ENCODE measurements at places on chromosomes 4 and X.

- no peak for DNase-seq
These were observed 189.1 kb downstream of the AFAP1 start for GRCh38 chr4:7750523-7750922.

DNA sequence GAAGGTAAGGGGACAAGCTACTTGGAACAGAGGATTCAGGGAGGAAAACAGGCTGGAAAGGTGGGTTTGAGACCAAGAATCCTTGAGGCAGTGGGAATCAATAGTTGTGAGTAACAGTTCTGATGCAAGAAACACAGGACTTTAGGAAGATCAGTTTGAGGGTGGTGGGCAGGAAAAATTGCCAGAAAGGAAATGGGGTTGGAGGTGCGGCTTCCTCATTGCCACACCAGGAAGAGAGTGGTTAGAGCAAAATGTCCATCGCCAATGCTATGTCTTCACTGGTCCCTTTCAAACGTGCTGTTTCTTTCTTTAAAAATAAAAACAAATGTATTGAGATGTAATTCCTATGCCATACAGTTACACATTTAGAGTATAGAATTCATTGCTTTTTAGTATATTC is 57.1 kb upstream of the NOCT start:
- no peak for DNase-seq

- DNase-seq = no peak
These were observed 1.5 kb upstream of the EIF1AX start for GRCh38 chrX:20143111-20143510.

DNA sequence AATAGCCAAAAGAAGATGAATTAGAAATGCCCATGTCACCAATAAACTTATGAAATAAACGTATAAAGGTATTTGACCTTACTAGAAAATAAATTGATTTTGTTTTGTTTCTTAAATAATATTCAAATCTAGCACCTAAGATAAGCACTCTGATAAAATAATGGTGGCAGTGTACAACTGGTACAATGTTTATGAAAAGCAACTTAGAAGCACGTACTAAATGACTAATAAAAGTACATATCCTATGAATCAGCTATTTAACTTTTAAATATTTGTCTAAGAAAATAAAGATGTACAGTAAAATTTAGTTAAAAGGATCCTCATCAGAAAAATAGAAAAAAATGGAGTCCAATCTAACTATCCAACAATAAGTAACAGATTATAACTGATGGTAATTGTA is 6.7 kb downstream of the MANBA start:
- DNase-seq = no peak

DNA sequence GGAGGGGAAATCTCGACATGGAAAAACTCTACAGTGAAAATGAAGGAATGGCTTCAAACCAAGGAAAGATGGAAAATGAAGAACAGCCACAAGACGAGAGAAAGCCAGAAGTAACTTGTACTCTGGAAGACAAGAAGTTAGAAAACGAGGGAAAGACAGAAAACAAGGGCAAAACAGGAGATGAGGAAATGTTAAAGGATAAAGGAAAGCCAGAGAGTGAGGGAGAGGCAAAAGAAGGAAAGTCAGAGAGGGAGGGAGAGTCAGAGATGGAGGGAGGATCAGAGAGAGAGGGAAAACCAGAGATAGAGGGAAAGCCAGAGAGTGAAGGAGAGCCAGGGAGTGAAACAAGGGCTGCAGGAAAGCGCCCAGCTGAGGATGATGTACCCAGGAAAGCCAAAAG is 1.3 kb downstream of the TCEAL4 start:
- DNase-seq = no peak

DNA sequence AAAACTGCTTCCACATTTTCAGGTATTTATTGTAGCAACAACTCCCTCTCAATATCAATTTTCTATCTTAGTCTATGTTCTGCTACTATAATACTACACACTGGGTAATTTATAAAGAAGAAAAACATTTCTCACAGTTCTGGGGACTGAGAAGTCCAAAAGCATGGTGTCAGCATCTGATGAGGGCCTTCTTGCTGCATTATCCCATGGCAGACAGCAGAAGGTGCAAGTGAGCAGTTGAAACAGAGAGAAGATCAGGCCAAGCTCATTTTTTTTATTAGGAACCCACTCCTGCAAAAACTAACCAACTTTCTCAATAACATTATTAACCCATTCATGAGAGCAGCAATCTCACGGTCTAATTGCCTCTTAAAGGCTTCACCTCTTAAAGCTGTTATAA is 376.0 kb downstream of the RAB28 start:
- no peak for DNase-seq

- DNase-seq = no peak
These were observed 67.1 kb downstream of the CC2D2A start for GRCh38 chr4:15536552-15537499.

- DNase-seq = no peak
These were observed 342.8 kb downstream of the DMD start for GRCh38 chrX:32868524-32868895.
